ENCODE measurements at places on chromosomes 1 and 21.

DNA sequence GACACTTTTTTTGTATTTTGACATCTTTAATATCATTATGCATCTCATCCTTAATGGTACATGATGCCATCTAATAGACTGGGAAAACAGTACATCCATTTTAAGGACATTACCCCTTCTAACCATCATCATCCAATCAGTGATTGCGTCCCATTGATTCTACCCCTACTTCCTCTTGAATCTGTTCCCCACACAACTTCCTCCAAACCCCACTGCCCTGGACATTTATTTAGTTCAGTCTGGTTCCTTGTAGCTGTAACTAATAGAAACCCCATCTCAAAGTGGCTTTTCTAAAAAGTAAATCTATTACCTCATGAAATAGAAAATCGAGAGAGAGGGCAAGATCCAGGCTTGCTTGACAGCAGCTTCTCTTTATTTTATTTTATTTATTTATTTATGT is 2.1 kb upstream of the ITLN1 start:
- no peak for DNase-seq

DNA sequence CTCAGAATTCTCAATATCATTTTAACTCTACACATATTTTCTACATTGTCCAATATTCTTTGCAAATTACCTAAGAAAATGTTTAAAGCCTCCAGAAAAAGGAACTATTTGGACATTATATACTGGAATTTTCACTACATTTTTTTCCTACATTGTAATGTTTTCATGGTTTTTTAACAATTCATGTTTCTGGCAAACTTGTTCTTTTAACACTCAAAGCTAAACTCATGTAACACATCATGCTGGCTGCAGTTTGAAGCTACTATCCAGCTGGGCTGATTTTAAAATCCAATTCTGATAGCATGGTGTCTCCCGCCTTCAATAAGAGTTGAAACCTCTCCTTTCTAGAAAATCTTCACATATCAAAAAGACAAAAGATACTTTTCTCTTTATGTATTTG is 52.0 kb downstream of the TGFBR3 start:
- no peak for DNase-seq

GRCh38 chr1:186491336-186491735 is 30.4 kb upstream of the PDC start:
- DNase-seq: no peak

- DNase-seq: no peak
Measured at GRCh38 chr1:14986168-14986567, 167.4 kb upstream of the TMEM51 start.

DNA sequence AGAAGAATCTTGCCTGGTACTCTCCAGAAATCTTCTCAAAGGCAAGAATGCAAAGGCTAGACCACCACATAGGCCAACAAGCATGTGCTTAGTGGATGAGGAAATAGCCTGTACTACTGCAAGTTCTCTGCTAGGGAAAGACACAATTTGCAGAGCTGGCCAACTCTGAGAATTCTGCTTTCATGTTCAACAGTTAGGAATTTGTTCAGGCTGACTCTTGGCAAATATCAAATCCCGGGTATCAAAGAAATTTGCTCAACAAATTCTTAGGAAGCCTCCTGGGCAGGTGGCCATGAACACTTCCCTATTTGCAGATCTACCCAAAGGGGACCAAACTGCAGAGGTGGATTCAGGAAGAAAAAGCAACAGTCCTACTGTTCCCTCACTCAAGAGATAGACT is 15.0 kb upstream of the H3-3A start:
- no peak for DNase-seq

DNA sequence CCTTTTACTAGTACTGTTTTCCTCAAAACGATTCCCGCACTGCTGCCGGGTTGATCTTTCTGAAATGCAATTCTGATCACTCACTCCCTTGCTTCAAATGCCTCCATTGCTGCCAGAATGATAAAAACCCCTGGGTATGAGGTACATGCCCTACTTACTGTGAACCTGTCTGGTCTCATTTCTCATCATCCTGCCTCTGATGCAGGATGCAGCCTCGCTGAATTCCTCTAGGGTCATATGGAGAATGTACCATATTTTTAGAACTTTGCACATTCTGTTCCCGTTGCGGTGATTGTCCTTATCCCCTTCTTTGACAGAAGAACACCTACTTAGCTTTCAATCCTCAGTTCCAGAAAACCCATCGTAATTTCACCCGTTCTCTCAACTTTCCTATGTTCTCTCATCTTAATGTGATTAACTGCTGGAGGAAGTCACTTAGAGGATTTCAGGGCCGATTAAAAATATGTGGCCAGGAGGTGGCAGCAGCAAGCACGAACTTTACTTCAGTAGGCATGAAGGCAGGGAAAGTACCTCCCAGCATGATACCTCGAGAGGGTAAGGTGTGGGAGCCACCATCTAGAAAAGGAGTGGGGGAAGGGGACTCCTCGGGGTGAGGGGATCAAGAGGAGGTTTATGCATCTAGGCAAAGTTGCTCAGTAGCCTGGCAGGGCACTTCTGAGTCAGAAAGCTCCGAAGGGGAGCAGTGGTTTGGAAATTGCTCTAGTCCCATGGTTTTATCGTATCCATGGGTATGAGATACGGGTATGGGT is 361.5 kb upstream of the ZP4 start:
- peak; percentile 50 for DNase-seq

GRCh38 chr1:59686170-59686569 is 128.6 kb upstream of the HOOK1 start:
- peak; percentile 3 for DNase-seq

DNA sequence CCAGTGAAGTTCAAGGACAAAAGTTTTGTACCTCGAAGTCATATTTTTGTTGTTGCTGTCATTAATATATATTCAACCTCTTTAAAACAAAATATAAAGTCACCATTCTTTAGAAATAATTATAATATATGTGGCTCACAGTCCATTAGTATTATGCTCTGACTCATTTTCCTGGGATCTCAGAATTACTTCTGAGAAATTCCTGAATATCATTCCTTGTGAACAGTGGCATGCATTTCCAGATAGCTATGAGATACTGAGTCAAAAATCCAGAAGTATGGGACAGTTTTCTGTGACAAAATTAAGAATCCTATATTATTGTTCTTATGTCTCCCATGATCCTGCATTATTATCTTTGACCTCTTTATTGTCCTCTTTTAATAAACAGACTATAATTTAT is 13.8 kb upstream of the RGS21 start:
- no peak for DNase-seq

GRCh38 chr1:211320980-211321379 is 5.7 kb upstream of the TRAF5 start:
- DNase-seq: no peak

- DNase-seq: no peak
Measured at GRCh38 chr1:119682141-119682540, 29.6 kb upstream of the PHGDH start.

DNA sequence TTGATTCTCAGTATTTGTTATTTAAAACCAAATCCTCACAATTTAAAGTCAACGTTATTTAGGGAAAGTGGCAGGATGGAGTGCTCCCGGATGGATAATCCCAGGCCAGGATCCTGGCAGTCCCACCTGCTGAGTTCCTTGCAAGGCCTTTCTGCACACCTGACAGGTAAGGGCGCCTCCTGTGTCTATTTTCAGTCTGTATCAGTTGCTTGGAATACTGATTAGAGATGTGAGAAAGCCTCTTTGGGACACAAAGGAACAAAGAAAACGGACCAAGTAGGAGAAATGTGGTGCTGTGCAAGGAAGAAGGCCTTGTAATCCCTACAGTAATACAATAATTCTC is 12.2 kb downstream of the STYXL2 start:
- no peak for DNase-seq

GRCh38 chr1:57327336-57327735 is 96.5 kb downstream of the DAB1 start:
- DNase-seq: no peak

GRCh38 chr1:79283451-79283850 is 276.9 kb upstream of the ADGRL4 start:
- no peak for DNase-seq

DNA sequence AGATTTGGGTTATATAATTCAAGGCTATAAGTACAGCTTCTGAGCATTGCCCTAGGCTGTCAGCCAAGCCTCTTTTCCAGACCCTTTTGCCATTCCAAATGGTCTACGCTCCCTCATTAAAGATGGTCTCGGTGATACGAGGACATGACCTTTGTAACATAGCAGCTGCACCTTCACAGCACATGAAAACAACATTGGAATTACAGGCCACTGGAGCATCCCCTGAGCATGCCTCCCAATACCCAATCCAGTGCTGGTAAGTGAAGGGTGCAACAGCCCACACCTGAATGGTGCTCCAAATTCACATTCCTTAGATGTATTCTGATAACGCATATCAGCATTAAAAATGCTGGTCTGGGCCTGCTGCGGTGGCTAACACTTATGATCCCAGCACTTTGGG is 20.1 kb upstream of the PTPRF start:
- DNase-seq: no peak

DNA sequence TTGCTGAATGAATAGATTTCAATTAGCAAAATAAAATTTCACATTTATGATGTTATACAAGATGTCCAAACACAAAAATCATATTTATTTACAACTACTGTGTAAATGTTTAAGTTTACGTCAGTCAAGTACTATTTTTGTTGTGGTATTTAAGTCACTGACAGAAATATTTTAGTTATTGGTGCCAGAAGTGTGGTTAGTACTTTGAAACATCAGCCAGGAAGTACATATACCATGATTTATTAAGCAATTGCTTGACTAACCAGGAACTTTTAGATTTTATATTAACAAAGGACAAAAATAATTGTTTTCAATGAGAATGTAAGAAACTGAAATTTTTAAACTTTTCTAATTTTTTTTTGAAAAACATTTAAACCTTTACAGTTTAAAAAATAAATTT is 2.4 kb upstream of the FCRL4 start:
- DNase-seq: no peak

DNA sequence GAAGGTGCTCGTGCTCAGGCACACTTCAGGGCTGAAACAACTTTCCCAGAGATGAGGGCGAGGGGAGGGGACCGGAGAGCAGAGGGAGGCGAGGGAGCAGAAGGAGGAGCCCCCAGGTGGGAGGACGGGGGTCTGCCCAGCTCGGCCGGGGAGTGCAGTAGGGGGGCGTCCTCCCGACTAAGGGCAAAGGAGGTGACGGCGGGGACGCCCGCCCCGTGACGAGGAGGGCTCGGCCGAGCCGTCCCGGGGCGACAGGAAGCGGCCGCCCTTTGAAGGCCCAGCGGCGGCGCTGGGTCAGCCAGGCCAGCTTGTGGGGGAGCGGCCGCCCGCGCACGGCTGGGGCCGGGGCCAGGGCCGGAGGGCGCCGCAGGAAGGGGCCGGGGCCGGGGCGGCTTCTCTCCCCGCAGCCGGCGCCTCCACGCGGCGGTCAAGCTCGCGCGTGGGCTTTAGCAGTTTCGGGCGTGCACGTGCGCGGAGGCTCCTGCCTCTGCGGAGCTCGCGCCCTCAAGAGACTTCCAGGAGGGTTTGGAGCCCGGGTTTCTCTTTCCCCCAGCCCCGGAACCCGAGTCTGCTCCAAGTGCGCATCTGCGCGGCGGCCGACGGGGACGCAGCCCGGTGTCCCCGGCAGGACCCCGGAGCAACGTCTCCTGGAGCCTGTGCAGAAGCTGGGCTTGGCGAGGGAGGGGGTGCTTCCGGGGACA is 100.8 kb upstream of the SLC45A1 start:
- no peak for DNase-seq

DNA sequence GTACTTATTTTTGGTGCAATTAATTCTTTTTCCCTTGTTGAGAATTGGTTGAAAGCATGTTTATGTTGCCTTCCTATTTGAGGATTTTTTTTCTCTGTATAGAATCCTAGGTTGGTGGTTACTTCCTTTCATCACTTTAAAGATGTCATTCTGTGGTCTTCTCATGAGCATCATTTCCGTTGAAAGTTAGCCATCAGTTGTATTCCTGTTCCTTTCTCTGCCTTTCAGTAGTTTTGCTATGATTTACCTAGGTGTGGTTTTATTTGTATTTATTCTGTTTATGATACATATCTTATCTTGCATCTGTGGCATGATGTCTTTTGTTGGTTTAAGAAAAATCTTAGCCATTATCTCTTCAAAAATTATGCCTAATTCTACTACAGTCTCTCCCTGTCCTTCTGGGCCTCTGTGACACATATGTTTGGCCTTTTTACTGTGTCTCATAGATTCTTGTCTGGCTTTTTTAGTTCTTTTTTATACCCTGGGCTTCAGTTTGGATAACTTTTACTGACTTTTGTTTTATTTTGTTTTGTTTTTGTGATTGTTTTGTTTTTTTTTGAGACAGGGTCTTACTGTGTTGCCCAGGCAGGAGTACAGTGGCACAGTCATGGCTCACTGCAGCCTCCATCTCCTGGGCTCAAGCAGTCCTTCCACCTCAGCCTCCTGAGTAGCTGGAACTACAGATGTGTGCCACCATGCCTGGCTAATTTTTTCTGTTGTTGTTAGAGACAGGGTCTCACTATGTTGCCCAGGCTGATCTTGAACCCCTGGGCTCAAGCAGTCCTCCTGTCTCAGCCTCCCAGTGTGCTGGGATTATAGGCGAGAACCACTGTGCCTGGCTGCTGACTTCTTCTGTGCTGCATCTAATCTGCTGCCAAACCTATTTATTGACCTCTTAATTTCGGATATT is 24.1 kb downstream of the PTGFRN start:
- DNase-seq: no peak

- no peak for DNase-seq
Measured at GRCh38 chr1:8004113-8004802, 21.9 kb downstream of the ERRFI1 start.

DNA sequence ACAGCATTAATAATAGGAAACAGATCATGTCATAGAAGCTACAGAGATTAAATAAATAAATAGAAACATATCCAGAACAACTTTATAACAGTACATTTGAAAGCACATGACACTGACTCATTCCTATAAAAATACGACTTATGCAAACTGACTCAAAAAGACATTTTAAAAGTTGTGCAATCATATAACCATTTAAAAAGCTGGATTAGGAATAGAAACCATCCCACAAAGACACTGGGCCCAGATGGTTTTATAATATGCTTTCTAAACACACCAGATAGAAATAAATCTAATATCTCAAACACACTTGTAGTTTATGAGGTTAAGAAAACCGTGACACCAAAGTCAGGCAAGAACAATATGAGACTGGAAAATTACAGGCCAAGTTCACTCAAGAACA is 47.6 kb downstream of the MATN1 start:
- no peak for DNase-seq

- DNase-seq: no peak
Measured at GRCh38 chr1:93878501-93878888, 511 bp downstream of the DNTTIP2 start.

DNA sequence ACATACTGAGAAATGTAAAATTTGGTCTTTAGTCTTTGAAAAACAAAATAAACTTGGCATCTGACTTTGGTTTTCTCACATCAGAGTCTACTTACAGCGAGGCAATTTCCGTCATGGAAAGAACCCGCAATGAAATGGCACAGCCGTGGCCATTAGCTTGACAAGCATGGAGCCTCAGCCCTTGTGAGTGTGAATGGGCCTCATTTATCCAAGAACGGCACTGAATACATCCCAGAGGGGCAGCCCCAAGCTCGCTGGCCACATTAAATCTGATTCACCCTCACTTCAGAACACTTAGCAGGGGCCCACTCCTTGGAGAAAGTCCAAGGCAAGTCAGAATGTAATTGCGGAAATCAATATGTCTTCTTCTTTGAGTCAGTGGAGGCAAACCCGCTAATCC is 64.8 kb downstream of the ERG start:
- no peak for DNase-seq

GRCh38 chr1:101344745-101345144 is 107.9 kb downstream of the S1PR1 start:
- no peak for DNase-seq
